Fibroblast of mammary gland (primary cell): ENCODE measurements at places on chromosomes 4 and X.

- no peak for DNase-seq
Measured at GRCh38 chr4:18052158-18052557, 30.6 kb upstream of the LCORL start.

DNA sequence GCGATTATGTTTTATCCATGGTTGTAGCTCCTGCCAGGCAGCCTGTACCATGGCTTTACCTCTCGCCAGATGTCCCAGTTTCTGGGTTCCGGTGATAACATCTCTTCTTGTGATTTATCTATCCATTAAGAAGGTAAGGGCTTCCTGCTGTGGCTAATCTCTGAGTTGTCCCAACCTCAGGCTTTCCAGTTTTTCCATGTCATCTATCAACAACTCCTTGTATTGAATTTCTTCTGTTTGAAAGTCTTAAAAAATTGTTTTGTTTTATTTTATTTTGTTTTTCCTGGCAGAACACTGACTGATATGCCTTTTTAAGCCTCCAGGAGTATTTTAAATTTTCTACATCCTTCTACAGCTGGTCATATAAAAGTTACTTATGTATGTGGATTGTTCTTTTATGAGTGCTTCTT, 241.9 kb downstream of the ANTXR2 start:
- DNase-seq: no peak

DNA sequence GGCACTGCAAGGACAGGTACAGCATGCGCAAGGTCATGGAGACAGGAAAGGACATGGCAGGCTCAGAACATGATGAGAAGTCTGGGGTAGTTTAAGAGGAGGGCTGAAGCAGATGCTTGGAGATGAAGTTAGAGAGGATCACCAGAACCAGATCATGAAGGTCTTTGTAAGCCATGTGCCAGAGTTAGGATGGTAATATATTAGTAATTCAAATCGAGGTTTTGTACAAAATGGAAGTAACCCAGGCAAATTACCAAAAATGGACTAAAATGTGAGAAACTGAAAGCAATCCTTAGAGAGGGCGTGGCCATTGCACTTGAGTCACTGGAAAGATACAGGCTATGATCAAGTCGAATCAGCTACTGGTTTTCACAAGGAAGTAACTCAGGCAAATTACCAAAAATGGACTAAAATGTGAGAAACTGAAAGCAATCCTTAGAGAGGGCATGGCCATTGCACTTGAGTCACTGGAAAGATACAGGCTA, 13.5 kb downstream of the RXFP1 start:
- peak; percentile 87 for DNase-seq

DNA sequence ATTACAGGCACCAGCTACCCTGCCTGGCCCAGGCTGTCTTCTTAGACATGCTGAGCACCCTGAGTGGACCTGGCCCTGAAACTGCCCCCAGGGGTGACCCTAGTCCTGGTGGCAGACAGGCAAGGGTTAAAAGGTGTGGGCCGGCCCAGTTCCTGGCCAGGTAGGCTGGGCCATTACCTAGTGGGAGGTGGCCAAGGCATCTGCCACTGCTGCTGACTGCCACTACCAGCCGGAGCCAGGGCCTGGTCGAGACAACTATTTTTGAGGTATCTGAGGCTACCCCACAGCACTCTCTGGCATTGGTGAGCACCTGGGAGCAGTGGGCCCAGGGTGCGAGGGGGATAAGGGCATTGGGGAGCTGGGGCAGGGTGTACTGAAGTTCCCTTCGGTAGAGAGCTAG, at the start of gene CCDC120:
TSS of gene CCDC120 (plus strand) at position 206 of the 400 bp plus-strand sequence. CDS start 3,043 bp downstream, outside the sequence.
- no peak for DNase-seq

DNA sequence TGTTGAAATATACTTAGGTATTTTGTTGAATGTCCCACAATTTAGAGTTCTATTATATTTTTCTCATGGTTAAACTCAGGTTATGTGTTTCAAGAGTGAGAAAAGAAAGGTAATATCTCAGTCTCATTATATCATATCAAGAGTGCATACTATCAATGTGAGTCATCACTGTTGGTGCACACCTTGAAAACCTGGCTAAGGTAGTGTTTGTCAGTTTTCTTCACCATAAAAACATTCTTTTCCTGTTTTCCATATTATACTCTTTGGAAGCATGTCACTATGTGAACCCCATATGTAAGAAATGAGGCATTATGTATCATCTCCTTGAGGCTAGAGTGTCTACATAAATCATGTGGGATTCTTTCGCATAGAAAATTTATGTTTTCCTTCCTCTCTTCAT, 307.6 kb upstream of the CTSO start:
- no peak for DNase-seq

- DNase-seq: no peak
Measured at GRCh38 chr4:47415719-47416118, 47.8 kb downstream of the COMMD8 start.

DNA sequence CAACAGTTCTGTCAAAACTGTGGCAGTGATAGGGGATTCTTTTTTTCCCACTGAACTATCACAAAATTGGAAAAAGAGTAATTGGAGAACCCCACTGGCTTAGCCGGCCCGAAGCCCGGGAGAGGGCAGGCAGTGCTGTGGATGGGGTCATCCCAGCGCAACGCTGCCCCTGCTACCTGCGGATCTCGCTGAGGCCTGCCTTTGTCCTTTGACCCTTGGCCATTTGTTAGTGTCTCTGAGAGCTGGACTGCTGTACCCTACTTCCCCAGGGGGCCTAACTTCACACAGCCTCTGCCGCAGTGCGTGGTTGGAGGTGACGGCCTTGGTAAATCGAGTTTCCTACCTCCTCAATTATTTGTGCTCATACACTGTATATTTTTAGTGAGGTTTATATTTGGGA, 43.0 kb upstream of the MSANTD1 start:
- DNase-seq: no peak

- DNase-seq: no peak
Measured at GRCh38 chr4:107693132-107693531, 26.9 kb downstream of the PAPSS1 start.

- no peak for DNase-seq
Measured at GRCh38 chrX:8721536-8721935, 10.4 kb downstream of the ANOS1 start.

GRCh38 chrX:114015966-114016365, 567.9 kb upstream of the HTR2C start:
- DNase-seq: no peak

- DNase-seq: peak; percentile 6
Measured at GRCh38 chrX:10360116-10360515, 203.3 kb downstream of the CLCN4 start.

DNA sequence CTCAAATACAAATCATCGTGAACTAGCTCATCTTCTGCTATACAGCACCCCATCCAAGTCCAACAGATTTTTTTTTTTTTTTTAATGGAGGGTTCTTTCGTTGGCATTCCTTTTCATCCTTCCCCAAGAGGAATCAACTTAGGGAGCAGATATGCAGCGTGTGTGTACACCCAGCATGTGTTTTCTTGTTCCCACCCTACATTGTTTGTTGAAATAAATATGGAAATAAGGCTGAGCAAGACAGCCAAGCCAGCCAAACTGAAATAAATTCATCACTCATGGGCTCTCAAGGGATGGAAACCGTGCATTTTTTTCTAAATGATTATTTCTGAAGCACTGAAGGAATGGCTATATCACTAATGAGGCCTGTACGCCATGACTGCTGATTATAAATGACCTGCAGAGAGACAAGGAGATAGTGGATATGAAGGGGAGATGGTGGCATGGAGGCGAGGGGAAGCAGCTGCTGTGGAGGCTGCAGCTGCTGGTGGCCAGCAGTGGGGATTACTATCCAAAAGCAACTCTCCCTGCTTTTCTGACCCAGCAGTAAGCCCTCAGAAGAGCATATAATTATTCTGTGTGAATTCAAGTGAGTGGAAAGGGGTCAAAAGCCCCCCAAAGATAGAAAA, 173.9 kb downstream of the MGST2 start:
- DNase-seq: no peak

DNA sequence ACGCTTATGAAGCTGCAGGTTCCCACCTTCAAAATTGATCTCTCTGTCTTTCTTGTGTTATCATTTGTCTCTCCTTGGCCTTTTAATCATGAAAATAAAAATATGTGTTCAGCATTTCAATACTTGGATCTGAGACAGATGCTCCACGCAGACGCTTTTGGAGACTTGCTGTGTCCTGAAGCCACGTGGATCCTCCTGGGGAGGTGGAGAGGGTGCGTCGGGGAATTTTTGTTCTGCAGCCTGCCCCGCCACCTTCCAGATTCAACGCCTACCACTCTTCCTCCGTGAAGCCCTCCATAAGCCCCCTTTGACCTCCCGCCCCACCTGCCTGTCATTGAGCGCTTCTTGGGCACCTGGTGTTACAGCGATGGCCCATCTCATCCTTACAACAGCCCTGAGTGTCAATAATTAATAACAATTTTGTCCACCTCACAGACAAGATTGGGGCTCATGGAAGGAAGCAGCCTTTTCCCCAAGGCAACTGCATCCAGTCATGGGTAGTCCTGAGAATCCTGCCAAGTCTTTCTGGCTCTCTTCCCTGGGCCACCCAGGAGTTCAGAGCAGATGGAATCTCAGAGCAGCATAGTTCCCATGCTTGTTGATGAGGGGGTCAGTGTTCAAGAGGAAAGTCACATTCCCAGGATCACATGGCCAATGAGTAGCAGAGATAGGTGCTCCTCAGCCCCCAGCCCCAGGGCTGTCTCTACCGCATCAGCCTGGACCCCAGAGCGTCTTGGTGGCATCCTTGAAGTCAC, 172.6 kb upstream of the PSAPL1 start:
- DNase-seq: peak; percentile 12

DNA sequence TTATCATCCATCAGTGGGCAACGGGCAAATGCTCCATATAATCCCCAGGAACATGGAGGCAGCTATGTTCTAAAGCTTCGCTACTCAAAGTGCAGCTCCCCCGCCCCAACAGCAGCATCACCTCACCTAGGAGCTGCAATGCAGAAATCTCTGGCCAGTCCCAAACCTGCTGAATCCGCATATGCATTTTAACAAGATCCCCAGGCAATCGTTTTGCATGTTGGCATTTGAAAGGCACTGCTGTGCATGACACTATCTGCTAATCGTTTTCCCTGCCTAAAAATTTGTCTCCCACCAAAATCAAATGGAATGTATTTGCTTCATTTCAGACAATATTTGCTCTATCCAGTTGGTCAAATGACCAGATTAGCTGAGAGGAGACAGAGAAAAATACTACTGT, 15.2 kb downstream of the ADGRG2 start:
- DNase-seq: no peak

DNA sequence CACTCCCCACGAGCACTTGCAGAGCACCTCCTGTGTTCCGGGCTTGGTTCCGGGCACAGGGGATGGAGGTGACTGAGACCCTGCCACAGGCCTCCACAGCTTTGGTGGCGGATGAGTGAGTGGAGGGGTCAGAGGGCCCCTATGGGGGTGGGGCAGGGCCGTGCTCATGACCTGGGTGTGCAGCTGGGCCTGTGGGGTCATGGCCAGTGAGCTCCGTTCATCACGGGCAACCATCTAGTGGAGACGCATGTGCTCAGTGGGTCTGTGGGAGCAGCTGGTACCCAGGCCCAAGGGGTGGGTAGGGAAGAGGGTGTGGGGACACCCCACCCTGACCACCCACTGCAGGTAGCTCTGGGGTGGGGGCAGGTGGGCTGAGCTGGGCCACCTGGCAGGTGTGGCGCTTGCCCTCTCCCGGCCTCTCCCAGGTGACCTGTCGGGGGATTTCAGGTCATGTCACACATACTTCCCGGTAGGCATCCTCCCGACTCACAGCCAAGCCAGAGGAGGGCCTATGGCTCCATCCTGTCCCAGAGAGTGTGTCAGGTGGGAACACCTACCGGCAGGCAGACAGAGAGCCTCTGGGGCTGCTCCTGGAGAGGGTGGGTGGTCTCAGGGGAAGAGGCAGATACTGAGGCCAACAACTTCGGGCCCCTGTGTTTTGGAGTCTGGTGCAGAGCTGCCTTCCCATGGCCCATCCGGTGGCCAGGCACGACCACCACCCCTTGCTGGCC, 3.6 kb downstream of the PSAPL1 start:
- no peak for DNase-seq

- peak; percentile 7 for DNase-seq
Measured at GRCh38 chrX:121322159-121322558, 274.7 kb downstream of the GLUD2 start.

GRCh38 chrX:98029861-98030260, 1146.2 kb downstream of the RPA4 start:
- no peak for DNase-seq

DNA sequence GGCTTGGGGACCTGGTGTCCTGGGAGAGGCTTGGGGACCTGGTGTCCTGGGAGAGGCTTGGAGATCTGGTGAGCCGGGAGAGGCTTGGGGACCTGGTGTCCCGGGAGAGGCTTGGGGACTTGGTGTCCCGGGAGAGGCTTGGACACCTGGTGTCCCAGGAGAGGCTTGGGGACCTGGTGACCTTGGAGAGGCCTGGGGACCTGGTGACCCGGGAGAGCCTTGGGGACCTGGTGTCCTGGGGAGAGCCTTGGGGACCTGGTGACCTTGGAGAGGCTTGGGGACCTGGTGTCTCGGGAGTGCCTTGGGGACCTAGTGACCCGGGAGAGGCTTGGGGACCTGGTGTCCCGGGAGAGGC, 12.6 kb downstream of the SHOX start:
- DNase-seq: no peak

DNA sequence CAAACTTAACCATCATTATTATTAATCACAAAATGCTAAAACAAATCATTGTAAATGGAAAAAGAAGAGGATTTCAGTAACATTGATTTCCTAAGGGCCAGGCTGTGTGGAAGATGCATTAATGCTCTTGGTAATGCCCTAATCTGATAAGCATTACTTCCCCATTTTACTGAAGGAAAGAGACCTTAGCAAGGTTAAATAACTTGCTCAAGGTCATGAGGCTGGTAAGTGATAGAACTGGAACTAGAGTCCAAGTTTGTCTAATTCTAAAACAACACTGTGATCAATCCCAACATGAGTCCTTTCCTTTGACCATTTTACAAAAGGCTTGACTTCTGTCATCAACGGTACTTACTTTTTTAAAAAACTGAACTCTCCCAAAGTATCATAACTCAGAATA, 32.6 kb downstream of the ADAMTS3 start:
- no peak for DNase-seq

- peak; percentile 95 for DNase-seq
Measured at GRCh38 chr4:169115897-169116254, 105.8 kb upstream of the CBR4 start.

GRCh38 chrX:68749426-68749825, 79.4 kb upstream of the EFNB1 start:
- no peak for DNase-seq

GRCh38 chr4:52212702-52213101, 161.6 kb downstream of the SPATA18 start:
- no peak for DNase-seq

- peak; percentile 10 for DNase-seq
Measured at GRCh38 chr4:2142630-2143427, 83.7 kb downstream of the NAT8L start.

GRCh38 chr4:187016101-187016500, 292.4 kb upstream of the FAT1 start:
- no peak for DNase-seq

DNA sequence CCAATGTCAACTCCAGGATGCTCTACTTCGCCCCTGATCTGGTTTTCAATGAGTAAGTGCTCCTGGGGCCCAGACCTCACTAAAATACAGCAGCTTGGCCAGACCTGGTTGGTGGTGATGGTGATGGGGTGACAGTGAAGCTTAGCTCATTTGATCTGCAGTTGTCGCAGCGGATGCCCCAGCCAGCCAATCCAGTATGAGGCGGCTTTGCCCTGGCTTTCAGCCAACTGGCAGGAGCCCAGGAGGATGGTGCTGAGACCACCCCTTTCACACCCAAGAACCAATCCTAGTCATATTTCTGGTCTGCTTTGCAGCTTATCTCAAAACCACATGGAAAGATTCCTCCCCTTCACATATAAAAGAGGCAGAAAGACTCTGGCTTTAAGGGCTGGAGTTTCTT, 173.8 kb downstream of the AR start:
- no peak for DNase-seq
